ENCODE measurements at places on chromosomes 3 and 15. TPM values are rescaled to one million over a fixed set of nuclear protein-coding genes. Genes with fewer than 3 reads are reported as not detected.

DNA sequence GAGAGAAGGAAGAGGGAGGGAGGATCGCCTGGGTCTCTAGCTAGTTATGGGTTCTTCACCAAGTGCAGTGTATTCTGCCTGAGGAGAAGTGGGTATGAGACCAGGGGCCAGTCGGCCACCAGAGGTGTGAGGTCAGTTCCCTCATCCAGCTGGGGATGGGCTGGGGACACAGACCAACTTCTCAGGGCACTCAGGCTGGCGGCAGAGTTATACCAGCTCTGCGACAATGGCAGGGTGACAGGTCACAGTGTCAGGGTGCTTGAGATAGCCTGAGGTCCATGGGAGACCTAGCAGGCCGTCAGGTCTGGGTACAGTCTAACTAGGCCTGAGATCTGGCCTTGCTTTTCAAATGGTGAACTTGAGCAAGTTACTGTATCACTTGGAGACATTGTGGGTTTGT lies 31.4 kb upstream of the PLXNA1 start:
- peak; percentile 3 for DNase-seq

DNA sequence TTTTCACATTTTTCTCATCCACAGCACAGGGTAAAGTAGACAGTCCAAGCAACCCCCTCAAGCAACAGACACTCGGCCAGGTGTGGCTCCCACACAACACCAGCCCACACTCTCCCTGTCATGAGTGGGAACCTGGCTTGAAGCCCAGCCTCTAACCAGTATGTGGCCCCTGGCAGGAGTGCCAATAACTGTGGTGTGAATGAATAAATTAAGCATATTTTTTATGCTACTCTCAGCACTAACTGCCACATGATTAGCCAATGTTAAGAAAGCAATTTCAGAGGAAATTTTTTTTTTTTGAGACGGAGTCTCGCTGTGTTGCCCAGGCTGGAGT lies 9.9 kb downstream of the IL17RD start:
- no peak for DNase-seq

- no peak for DNase-seq
Observed at GRCh38 chr15:52136442-52136980, 23.9 kb upstream of the BCL2L10 start.

DNA sequence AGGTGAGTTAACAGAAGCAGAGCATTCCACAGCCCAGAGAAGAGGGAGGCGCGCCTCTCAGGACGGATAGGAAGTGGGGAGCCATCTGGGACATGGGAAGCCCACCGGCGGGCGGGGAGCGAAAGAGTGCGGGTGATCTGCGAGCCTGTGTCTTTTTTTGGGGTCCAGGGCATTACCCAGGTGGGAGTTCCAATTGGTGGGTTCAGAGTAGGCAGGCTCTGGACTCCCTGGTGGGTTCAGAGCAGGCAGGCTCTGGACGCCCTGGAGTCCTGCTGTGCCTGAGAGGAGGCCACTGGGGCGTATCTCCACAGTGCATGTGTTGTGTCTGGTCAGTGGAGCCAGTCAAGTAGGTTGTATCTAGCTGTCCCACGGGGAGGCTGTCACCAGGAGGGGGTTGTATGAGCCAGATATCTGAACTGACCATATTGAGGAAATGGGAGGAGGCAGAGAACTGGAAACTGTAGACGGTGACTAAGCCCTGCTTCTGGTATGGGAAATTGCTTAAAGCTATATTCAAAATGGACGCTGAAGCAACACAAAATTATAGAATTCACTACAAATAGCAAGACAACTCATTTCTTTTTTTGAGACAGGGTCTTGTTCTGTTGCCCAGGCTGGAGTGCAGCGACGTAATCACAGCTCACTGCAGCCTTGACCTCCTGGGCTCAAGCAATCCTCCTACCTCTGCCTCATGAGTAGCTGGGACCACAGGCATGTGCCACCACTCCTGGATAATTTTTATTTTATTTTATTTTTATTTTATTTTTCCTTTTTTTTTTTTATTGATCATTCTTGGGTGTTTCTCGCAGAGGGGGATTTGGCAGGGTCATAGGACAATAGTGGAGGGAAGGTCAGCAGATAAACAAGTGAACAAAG lies 34.5 kb upstream of the CHST2 start:
- peak; percentile 35 for DNase-seq

DNA sequence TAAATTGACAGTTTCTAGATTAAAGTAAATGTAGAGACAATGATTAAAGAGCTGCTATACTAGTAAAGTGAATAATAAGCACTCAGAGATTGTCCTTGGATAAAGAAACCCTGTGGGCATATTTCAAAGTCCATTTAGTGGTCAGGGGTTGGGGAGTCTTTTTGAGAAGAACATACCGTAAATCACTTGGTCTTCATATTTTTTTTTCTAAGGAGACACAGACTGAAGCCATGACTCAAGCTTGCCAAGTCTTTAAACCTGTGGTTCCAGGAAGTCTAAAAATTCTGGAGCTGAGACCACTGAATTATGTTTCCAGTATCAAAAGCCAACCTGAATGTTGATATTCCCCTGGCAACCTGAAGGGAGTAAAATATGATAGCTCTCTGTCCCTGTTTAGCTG lies 171.0 kb downstream of the TPRG1 start:
- DNase-seq: no peak

- no peak for DNase-seq
Observed at GRCh38 chr3:43485931-43486330, 135.9 kb downstream of the ANO10 start.

GRCh38 chr3:142850395-142851023 lies 38.4 kb downstream of the PCOLCE2 start:
- no peak for DNase-seq

DNA sequence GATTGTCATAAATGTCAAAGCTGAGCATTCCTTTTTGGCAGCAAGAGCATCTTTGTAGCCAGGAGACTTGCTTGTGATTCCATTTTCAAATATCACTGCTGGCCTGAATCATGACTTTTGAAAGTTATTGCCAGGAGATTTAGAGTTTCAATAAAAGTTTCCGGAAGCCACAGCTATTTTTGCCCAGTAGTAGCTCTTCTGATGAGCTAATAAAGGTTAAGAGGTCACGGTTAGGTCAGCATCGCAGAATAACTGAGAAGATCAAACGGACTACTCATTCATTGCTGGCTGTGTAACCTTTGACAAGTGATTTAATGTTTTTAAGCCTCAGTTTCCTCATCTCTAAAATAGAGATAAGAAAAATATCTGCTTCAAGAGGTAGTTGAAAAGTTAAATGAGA lies 105.1 kb upstream of the ETV5 start:
- DNase-seq: no peak

- no peak for DNase-seq
Observed at GRCh38 chr3:44439499-44440295, 37.8 kb downstream of the ZNF445 start.

- DNase-seq: no peak
Observed at GRCh38 chr3:177746337-177746933, 549.2 kb upstream of the TBL1XR1 start.

- DNase-seq: no peak
Observed at GRCh38 chr3:47984075-47984728, 32.0 kb downstream of the MAP4 start.

- no peak for DNase-seq
Observed at GRCh38 chr3:197117114-197117513, 87.5 kb upstream of the MELTF start.

- no peak for DNase-seq
Observed at GRCh38 chr3:107850681-107851080, 240.2 kb downstream of the CD47 start.

DNA sequence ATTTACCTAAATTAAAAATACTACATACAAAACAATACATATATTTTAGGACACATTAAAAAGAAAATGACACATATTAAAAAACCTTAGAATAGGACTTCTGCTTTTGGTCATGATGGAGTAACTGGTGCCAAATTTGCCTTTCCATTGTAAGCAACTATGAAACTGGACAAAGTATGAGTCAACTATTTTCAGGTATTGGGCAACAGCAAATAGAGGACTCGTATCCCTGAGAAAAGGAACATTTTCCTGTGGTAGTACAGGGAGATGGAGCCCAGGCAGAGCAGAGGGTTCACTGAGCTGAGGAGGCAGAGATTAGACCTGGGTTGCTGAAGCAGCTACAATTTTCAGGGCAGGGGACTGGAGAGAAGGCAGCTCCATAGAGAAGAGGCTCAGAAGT lies 14.7 kb downstream of the CCR1 start:
- DNase-seq: no peak

GRCh38 chr3:14605067-14605466 lies 46.5 kb upstream of the CCDC174 start:
- no peak for DNase-seq

GRCh38 chr3:109328202-109328601 lies 9.1 kb downstream of the DPPA4 start:
- DNase-seq: no peak

DNA sequence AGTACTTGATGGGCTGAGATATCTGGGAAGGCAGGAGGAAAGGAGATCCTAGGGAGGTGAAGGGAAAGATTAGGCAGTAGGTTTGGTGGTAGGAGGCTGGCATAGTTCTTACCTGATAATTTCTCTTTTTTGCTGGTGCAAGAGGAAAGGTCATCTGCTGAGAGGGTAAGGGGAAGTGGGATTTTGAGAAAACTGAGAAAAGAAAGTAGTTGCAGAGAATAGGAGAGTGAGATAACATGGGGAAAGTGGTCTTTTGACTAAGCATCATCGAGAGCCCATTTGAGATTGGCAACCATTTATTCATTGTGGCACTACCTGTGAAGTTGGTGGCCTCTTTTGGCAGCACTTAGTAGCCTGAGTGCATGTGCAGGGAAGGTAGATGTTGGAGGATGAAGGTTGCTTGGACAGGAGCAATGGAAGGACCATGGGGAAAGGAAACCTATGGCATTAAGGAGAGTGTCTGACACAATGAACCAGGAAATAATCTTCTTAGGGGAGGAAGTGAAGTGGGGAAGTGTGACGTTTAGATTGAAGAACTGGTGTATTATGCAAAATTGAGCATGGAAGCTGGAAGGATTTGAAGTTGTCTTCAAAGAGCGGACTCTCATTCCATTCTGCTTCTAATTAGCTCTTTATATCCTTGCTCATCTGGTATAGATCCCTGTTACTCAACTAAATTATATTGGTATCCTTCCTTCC lies 21.9 kb upstream of the USP13 start:
- no peak for DNase-seq

DNA sequence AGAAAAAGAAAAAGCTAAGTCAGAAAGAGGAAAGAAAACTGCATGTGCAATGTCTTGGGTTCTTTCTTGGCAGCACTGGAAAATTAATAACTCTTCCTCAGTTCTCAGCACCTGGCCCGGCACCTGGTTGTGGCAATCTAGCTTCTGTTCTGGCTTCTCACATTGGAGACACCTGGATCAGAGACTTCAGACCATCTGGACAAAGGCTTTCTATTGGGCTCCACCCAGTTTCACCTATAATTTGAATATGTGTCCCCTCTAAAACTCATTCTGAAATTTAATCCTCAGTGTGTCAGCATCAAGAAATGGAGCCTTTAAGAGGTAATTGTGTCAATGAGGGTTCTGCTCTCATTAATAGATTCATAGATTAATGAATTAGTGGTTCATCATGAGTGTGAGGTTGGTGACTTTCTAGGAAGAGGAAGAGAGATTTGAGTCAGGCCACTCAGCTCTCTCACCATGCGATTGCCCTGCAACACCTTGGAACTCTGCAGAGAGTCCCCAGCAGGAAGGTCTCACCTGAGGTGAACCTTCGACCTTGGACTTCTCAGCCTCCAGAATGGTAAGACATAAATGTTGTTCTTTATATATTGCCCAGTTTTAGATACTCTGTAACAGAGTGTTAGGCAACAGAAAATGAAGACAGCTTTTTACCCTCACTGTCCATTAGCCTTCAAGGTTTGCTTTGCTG lies 679.9 kb downstream of the NTRK3 start:
- DNase-seq: no peak

GRCh38 chr3:61771976-61772375 lies 210.6 kb downstream of the PTPRG start:
- DNase-seq: no peak

DNA sequence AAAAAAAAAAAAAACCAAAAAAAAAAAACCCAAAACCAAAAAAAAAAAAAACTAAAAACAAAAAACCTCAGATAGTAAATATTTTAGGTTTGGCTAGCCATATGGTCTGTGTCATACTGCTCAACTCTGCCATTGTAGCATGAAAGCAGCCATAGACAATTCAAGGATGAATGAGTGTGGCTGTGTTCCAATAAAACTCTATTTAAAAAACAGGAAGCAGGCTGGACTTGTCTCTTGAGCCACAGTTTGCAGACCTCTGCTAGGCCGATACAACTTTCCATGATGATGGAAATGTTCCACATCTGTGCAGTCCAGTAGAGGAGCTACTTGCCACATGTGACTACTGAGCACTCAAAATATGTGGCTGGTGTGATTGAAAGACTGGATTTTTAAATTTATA lies 11.1 kb downstream of the EFCAB12 start:
- DNase-seq: no peak

DNA sequence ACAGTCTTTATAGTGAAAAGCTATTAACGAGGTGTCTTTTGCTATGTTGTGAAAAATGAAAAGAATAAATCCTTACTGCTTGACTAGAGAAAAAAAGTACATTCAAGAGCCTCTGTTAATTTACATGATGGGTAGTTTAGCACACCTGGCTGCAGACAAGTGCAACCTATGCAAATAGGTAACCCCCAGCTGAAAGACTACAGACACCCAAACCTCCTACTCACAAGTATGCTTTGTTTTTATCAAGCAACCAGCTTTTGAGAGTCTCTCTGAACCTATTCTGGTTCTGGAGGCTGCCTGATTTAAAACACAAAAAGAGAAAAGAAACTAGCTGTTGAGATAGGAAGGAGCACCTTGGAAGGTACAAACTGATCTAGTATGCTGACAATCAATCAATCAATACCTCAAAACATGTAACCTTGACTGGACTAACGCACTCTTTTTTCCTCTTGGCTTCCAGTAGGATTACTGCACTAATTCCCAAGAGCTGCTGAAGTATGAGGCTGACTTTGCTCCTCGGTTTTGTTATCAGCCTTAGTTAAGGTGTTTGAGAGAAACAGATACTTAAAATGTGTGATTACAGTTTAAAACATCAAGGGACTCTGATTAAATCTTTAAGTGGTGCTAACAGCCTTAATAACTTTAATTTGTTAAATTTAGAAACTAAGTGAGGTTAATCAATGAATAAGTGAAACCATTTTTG lies 63.6 kb downstream of the OSBPL10 start:
- no peak for DNase-seq

SQOR gene
- total RNA-seq: not detected

SERP1 gene
- total RNA-seq: 45.2 TPM

CLSTN2 gene
- 3.1 TPM for total RNA-seq

HCN4 gene
- 17.0 TPM for total RNA-seq

SLC9A9 gene
- total RNA-seq: 11.4 TPM

GP9 gene
- not detected for total RNA-seq

PLAAT1 gene
- total RNA-seq: 21.2 TPM

CHRM5 gene
- not detected for total RNA-seq

PLIN1 gene
- total RNA-seq: not detected

FGD5 gene
- 3.1 TPM for total RNA-seq
